Epithelial cell of prostate (primary cell): ENCODE measurements at places on chromosomes 12 and 14.

- no peak for DNase-seq
Measured at GRCh38 chr12:79945433-79945832, 10.5 kb upstream of the PPP1R12A start.

DNA sequence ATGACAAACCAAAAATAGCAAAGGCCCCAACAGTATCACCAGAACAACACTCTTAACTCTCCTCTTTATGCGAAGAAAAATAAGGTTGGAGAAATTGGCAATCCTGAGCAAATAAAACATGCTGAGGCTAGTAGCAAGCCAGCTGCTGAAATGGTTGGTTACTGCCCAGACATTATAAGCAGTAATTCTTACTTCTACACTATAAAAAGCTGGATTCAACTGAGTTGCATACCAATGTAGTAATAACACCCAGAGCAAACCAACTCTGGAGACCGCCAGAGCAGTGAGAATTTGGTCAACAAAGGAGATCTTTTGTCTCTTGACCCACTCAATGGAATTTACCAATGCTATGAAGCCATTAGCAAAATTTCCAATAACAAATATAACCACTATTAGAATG lies 628 bp downstream of the TAS2R30 start:
- DNase-seq = no peak

GRCh38 chr12:108792361-108793292 lies 61.3 kb upstream of the CORO1C start:
- no peak for DNase-seq

DNA sequence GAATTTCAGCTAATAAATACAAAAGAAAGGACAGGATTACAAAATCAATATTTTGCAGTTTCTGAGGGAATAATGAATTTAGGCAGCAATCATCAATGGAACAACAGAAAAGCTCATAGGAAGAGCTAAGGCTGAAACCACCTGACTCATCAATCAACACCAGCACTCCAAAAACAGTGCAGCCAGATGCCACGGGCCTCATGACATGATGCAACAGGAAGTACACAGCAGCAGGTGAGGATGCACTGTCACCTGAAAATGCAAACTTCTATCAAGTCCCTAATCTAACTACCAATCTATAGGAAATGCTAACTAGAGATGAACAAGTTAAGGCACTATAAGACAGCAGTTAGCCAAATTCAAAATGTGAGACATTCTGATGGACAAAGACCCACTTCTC lies 21.7 kb downstream of the GNS start:
- no peak for DNase-seq

DNA sequence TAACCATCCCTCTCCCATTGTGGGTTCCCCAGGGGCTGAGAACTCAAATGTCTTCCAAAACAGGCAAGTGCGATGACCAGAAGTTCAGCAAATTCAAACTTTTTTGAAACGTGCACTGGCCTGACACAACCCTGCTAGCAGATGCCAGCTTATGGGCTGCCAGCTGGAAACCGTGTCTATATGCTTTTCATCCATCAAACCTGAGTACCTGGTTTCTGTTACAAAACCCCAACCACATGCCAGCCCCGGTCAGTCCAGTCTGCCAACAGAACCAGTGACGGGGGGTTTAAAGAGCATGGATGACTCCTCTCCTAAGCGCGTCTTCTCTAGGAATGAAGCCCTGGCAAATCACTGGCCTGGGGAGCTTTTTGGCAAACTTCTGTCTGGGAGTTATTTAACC lies 189.7 kb downstream of the TTC7B start:
- no peak for DNase-seq

GRCh38 chr12:129079719-129080118 lies 226.4 kb downstream of the GLT1D1 start:
- DNase-seq = no peak

GRCh38 chr12:110111476-110112334 lies 12.5 kb upstream of the IFT81 start:
- no peak for DNase-seq

- DNase-seq = no peak
Measured at GRCh38 chr12:51643951-51644350, 52.9 kb downstream of the SCN8A start.

DNA sequence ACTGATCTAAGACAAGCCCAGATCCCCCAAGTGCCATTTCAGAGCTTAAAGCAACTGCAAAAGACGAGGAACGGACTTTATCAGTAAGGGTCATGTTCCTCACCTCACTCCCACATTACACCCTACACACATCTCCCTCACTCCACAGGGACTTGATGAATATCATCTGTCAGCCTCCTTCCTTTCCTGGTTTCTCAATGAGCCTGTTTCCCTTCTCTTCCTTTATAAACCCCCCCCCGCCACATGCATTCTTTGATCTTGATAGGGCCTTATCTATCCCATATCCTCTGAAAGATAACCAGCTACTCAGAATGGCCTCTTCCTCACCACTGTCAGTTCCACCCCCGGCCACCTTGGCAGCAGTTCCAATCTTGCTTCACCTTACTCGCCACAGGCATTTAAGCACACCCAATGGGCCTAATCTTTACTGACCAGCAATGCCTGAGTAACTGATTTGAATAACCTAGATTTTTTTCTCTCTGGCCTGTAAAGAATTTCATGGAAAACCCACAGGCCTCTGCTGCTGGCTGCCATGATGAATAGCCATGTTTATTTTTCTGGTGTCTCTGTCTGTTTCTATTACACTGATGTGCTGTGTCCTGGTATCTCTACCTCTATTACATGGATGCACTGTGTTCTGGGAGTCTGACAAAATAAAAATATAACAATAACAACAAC lies 138.7 kb downstream of the PHLDA1 start:
- DNase-seq = no peak
